ENCODE measurements at places on chromosomes 4 and X.

DNA sequence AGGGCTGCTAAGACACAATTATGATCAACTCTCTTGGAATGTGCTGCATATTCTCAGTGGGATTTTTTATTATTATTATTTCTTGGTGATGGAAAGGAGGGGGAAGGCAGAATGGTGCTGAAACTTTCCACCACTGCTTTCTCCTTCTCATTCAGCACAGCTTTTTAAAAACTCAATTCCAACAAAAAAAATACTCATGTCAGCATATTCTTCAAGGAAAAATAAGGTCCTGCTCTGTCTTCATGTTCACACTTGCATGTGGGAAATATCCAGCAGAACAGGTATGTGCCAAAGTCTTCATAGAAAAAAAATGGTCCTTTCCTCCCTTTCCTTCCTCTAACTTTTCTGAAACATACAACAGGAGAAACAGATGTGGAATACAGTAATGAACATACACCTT, 144.0 kb upstream of the ADAMTS3 start:
- DNase-seq, result no peak

GRCh38 chrX:71450433-71451106, 82.3 kb upstream of the OGT start:
- no peak for DNase-seq

- DNase-seq, result no peak
Measured at GRCh38 chrX:17535229-17535628, 160.2 kb downstream of the NHS start.

DNA sequence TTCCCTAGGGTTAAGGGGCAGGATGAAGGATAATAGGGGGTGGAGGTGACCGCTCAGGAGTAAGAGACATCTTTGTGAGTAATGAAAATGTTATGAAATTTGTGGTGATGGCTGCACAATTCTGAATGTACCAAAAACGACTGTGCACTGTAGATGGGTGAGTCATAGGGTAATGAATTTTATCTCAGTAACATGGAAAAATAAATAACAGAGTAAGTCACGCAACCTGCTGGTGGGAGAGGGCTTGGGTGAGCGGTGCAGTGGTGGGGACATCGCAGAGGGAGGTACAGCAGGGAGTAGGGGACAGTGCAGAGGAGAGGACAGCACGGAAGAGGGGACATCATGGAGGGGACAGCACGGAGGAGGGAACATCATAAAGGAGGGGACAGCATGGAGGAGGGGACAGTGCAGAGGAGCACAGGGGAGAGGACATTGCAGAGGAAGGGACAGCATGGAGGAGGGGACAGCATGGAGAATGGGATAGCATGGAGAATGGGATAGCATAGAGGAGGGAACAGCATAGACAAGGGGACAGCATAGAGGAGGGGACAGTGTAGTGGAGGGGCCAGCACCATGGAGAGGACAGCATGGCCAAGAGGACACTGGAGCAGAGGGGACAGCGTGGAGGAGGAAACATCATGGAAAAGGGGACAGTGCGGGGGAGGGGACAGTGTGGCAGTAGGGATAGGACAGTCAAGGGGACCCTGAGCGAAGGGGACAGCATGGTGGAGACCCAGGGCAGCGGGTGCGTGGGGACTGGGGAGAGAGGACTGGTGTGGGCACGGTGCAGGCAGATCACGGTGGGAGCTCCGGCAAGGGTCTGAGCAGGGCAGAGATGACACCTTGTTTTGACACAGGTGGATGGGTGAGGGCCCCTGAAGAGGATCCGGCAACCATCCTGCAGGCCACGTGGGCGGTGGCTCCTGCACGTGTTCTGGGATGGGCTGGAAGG, 68.5 kb upstream of the MXD4 start:
- no peak for DNase-seq

- DNase-seq, result no peak
Measured at GRCh38 chr4:185846505-185847150, 34.6 kb upstream of the SORBS2 start.

DNA sequence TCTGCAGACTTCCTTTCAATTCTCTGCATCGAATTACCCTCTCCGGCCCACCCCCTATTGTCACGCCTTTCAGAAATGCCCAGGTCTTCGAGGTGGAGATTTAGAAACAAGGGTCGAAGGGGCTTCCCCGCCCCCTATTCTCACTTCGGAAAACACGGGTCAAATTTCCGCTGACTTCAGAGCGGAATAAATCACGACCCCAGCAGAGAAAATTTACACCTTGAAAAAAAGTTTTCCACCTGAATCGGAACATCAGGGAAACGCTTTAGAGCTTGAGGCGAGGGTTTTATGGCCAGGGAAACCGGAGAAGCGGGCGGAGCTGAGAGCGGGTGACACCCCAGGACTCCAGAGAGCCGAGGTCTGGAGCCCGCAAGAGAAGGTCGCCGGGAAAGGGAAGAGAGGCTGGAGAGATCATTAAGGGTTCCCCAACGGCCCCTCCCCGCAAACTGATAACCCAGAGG, 1.6 kb downstream of the SHISA3 start:
- no peak for DNase-seq

DNA sequence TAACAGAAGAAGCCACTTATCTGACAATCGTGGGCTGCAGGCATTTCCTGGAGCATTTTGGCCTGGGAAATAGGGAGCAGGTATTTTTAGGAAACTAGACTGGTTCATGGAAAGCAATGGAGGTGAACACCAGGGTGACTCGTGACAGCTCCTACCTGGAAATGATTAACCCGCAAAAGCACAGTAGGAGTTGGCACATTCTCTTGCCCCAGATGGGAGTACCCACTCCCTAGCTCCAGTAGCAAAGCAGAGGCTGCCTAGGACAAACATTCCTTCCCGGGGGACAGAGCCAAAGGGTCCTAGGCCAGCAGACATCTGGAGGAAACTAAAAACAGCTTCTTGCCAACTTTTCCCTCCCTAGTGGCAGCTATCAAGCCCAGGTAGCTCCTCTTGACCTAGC, 29.0 kb downstream of the RTL5 start:
- no peak for DNase-seq

- no peak for DNase-seq
Measured at GRCh38 chr4:37678624-37679023, 7.6 kb downstream of the RELL1 start.

GRCh38 chr4:79267671-79268070, 58.2 kb downstream of the NAA11 start:
- no peak for DNase-seq

DNA sequence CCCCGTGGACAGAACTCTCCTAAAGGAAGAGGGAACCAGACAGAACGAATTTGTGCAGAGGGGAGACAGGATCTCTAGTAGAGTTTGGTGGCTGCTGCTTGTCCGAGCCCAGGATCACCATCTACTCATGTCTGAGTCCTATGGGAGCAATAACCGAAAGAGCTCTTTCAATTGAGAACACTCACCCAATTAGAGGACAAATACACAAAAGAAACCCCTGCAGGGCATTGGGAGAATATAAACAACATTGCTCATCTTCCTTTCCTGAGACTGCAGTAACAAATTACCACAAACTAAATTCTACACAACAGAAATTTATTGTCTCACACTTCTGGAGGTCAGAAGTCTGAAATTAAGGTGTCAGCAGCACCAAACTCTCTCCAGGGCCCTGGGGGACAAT, 65.6 kb downstream of the SPINK2 start:
- DNase-seq, result no peak

GRCh38 chr4:96016634-96017299, 176.9 kb downstream of the PDHA2 start:
- DNase-seq, result no peak

DNA sequence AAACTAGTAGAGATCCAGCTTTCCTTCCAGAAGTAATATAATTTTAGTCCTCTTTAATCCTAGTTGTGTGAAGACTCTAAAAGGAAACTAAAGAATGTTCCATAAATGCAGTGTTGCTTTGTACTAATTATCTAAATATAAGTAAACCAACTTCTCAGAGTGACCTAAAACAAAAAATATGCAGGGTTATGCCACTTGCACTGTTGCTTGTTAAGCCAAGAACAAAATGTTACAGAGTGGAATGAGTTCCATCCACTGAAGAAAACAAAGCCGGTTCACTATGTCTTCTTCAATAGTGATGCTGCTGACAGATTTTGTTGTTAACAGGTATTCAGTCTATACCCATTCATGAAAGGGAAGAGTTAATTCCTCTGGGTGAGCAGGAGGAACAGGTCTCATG, 252.0 kb upstream of the DIAPH2 start:
- no peak for DNase-seq

- DNase-seq, result no peak
Measured at GRCh38 chrX:104864296-104864695, 298.3 kb downstream of the IL1RAPL2 start.

GRCh38 chrX:13786048-13786447, 30.8 kb downstream of the GPM6B start:
- no peak for DNase-seq

DNA sequence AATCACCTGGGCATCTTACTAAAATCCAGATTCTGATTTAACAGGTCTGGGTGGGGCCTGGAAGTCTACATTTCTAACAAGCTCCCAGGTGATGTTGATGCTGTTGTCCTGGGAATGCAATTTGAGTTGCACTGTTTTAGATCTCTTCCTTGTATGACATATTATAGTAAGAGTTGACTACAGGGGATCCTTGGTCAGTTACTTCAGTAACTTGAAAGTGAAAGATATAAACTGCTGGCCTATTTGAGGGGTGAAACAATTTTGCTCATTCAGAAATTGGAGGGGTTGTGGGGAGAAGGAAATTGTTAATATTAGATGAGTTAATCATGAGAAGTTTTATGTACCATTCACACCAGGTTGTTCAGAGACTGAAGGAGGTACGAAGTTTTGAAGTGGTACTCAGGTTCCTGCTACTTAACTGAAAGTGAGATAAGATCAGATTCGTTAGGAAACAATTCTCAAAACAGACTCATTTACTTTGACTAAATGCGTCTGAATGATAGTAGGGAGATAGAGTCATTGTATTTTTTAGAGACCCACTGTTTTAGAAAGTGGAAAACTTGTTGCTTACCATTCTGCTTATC, 12.5 kb downstream of the SH2D1A start:
- DNase-seq, result no peak

DNA sequence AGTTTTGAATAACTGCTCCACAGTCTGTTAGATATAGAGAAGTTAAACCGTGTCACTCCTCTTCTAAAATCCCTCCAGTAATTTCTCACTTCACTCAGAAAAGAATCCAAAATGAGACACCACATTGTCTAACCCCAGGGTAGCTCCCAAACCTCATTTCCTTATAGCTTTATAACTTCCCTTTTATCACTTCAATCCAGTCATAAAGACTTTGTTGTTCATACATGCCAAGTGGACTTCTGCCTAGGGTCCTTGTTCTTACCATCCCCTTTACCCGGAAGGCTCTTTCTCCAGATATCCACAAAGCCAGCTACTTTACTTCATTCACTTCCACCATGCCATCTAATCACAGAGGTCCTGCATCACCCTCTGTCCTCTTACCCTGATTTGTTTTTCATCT, 156.2 kb downstream of the GABRB1 start:
- DNase-seq, result no peak

Data from stimulated activated CD4-positive, alpha-beta T cell treated with anti-CD3 and anti-CD28 coated beads, Interleukin-1b, Interleukin-23, amount 100 ng/mL, for 1 hour (primary cell).